ENCODE measurements at places on chromosomes 3 and 15.
A peak's percentile ranks its signal among the peaks of the same experiment; 100 is the strongest.

GRCh38 chr15:31439328-31439727, 112.7 kb downstream of the KLF13 start:
- DNase-seq, result no peak

- DNase-seq, result no peak
Observed at GRCh38 chr3:38222032-38222634, 43.5 kb upstream of the SLC22A13 start.

DNA sequence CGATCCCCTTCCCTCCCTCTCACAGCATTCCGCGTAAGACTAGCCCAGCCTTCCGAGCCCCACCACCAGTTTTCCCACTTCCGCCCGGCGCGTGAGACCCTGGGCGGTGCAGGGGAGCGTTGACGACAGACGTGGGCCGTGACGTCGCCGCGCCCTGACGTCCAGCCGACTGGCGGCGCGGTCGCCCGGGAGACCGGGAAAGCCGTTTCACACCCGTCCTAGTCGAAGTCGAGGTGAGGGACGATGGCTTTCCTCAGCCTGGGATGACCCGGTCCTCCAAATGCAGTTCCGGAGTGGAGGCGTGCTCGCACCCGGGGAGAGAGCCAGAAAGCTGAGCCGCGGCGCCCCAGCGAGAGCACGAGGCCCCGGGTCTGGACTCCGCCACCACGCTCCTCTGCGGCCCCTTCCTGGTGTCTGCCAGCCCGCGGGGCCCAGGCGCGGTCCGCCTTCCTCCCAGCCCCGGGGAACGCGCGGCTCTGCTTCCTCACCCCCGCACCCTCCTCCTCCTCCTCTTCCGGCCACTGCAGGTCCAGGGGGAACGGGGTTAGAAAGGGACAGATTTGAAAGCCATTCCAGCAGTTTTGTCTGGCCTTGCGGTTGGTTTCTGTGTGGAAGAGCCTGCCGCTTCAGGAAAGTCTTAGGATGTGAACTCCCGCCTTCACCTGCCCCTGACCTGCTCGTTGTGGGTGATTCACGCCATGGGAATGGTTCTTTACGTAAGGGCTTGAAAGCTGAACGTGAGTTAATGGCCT, at the start of gene LEKR1:
LEKR1 (plus strand) TSS at position 210 of the 752 bp plus-strand sequence. CDS start 2,977 bp downstream, outside the sequence.
- peak; percentile 85 for DNase-seq

- no peak for DNase-seq
Observed at GRCh38 chr3:77303955-77304699, 264.2 kb downstream of the ROBO2 start.

DNA sequence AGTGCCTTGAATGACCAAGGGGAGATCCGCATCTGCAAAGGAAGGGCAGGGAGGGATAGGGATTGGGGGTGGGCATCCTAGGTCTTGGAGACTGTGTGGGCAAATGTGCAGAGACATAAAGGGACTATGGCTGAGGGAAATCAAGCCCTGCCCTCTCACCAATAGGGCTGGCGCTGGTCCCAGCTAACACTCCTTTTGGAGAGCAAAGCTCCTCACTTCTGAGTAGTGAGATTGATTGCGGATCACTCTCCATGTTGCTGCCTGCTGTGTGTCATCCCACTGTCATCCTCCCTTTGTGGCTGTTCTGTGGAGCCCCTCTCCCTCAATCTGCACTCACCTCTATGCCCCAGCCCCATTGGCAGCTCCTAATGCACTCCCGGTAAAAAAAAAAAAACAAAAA, 2.2 kb upstream of the CELSR3 start:
- no peak for DNase-seq

GRCh38 chr3:5292512-5292911, 105.0 kb downstream of the EDEM1 start:
- DNase-seq, result no peak

DNA sequence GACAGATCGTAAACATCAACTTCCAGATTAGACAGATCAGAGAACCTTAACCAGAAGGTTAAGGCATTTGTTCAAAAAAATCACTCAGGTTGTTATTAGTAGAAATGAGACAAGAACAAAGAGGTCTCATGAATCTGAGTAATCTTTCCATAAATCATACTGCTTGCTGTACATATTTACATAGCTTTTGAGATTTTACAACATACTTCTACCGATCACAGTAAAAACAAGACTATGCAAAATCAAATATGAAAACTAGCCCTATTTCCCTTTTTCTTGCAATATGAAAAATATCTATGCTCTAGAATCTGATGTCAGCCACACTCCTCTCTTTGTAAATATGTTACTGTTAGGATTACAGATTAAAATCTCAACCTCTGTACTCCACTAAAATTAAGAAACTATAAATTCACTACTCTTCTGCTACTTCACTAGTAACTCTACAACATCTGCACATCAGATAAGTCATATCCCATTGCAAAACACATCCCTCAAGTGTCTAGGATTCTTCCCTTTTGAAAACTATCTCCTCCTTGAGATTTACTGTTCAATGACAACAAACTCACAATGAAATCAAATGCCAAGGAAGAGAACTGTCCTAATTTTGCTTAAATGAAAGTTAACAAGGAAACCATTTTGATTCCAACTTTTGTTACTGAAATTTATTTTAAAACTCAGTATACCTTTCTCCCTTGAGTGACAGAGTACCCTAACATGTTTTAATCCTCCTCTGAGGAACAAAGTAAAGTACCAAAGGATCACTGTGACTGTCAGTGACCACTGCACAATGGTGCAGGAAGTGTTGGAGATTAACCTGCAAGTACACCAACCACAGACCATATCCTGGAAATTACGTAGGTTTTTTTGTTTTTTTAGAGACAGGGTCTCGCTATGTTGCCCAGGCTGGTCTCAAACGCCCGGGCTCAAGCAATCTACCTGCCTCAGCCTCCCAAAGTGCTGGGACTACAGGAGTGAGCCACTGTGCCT, 12.8 kb downstream of the DCUN1D1 start:
- no peak for DNase-seq

DNA sequence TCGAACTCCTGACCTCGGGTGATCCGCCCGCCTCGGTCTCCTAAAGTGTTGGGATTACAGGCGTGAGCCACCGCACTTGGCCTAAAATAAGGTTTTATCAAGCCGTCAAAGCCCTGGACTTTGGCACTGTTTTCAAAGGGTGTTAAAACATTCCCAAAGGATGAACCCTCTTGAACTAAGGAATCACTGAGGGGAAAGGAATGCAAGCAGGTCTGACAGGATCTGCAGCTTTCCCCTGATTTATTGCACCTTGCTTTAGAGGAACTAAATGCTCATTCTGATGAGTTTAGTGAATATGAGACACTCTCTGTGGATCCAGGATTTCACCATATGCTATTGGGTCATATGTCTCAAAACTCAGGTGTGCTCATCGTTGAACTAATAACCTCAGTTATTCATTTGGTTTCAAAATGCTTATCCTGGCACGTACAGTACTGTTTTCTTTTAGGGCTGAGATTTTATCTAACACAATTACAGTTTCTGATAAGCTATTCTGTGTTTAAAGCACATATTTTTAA, 63.0 kb upstream of the TSC22D2 start:
- DNase-seq, result peak; percentile 67

DNA sequence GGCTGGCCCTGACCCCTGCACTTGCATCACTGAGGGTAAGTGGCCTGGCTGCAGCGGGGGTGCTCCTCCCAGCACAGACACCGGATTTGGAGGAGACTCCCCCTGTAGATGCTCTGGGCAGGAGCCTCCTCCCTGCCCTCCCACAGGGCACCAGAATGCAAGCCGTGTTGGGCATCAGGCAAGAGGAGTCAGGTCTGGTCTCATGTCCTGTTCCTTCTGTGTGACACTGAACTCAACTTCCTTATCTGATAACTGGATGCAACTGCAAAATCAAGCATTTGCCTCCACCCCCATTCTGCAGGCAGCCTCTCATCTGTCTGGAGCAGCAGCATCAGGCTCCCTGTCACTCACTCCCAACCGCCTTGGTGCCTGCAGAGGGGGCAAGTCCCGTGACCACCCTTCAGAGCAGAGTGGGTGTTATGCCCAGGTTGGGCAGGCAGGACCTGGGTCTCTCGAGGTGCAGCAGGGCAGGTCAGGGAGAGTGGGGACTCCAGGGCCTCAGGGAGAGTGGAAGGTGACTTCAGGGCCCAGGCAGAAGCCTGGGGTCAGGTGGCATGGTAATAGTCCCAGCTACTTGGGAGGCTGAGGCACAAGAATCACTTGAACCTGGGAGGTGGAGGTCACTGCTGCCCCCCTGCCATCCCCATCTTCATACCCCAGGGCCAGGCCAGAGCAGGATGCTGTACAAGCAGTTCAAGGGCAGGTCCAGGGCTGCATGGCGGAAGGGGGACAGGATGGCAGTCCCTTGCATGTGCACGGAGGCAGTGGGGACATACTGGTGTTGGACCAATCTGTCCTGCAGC, 10.5 kb upstream of the RPL29 start:
- no peak for DNase-seq

DNA sequence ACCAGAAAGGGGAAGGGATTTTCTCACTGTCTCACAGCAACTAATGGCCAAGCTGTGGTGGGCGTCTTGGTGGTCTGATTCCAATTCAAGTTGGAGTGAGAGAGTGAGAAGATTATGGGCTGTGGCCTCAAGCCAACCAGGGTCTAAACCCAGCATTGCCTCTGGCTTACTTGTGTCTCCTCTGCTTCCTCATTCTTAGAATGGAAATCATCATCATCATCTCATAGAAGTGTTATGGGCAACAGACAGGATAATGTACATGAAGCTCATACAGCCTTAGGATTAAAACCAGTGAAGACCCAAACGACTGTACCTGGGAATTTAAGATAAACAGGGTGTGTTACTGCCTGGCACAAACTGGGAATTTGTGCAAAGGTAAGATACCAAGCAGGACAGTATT, 29.1 kb upstream of the IREB2 start:
- DNase-seq, result no peak

DNA sequence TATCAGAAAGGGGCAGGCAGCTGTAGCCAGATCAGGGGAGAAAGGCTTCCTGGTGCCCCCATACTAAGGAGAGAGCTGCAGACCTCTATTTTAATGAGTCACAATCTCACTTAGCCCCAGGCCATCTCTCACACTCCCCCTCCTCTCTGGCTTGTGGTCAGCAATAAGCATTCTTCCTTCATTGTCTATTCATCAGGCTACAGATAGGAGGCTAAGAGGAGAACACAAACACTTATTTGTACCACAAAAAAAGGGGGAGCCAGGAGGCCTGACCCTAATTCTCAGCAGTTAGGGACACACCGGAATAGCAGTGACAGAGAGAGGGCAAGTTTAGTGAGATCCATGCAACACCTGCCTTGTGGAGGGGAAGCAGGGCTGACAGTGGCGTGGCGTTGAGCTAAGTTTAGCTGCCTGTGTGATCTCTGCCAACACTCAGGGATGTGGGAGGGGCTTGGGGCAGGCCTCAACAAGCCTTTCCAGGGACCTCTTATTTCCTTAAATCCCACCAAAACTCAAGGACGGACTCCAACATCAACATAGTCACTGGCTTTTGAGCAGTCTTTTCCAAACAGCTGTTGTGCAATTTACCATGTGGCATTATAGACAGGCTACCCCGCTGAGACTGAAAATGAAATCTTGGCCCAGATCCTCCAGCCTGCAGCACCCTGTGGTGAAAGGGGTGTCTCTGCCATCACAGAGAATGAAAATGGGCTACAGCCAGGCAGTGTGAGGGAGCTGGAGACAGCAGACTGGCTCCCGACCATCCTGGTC, 191.9 kb upstream of the TSC22D2 start:
- no peak for DNase-seq

DNA sequence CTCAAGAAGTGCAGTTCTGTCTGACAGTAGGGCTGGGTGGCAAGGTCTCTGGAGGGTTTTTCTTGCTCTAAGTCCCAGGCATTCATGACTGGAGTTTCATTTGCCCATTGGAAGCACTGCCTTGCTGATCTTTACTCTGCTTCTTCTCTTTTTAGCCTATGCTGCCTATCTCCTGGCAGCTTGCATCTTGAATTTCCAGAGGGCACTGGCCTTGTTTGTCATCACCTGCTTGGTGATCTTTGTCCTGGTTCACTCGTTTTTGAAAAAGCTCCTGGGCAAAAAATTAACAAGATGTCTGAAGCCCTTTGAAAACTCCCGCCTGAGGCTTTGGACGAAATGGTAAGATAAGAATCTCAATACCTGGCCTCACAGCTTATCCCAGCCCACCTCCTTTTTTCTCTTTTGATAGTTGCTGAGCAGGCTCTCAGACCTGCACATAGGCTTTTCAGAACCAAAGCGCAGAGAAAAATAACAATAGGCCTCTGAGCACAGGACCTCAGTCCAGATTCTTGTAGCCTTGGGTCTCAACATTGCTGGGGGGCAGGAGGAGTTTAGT, 10.9 kb downstream of the SLC28A2 start:
- DNase-seq, result no peak

GRCh38 chr15:101568309-101568708, 78.8 kb upstream of the PCSK6 start:
- DNase-seq, result no peak

DNA sequence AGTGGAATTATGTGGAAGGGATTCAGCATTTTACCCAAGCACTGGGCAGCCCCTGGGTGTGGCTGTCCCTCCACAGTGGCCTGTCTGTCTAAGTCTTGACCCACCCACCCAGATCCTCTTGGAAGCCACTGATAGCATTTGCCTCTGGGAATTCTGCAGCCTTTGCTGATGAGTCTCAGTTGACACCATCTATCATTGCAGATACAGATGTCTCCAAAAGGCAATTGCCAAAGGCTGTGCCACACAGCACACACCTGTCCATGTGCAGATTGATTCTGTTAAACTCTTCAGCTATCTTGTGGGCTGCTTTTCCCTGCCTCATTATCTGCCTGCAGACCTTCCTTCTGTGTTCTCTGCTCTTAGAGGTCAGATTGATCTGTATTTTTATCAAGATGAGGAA, 18.1 kb downstream of the CX3CR1 start:
- DNase-seq, result no peak

- DNase-seq, result no peak
Observed at GRCh38 chr3:30332196-30333021, 274.0 kb upstream of the TGFBR2 start.

GRCh38 chr3:171347301-171348039, 112.7 kb downstream of the TNIK start:
- DNase-seq, result no peak

DNA sequence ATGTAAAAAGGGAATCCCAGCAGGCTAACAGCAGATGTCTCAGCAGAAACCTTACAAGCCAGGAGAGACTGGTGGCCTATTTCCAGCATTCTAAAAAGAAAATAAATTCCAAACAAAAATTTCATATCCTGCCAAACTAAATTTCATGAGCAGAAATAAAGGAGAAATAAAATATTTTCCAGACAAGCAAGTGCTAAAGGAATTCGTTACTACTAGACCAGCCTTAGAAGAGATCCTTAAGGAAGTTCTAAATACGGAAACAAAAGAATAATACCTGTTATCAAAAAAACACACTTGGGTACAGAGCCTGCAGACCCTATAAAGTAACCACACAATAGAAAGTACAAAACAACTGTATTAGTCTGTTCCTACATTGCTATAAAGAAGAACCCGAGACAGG, 41.4 kb downstream of the HDGFL3 start:
- no peak for DNase-seq

- DNase-seq, result no peak
Observed at GRCh38 chr3:30964612-30965011, 70.2 kb upstream of the GADL1 start.

GRCh38 chr3:132549890-132550578, 47.0 kb upstream of the ACKR4 start:
- no peak for DNase-seq

- DNase-seq, result no peak
Observed at GRCh38 chr15:60656041-60656440, 177.1 kb upstream of the ICE2 start.

Data from kidney epithelial cell (primary cell).